ENCODE measurements at places on chromosomes 6 and 20.

GRCh38 chr20:31770243-31770642, 31.2 kb downstream of the TPX2 start:
- DNase-seq = no peak

DNA sequence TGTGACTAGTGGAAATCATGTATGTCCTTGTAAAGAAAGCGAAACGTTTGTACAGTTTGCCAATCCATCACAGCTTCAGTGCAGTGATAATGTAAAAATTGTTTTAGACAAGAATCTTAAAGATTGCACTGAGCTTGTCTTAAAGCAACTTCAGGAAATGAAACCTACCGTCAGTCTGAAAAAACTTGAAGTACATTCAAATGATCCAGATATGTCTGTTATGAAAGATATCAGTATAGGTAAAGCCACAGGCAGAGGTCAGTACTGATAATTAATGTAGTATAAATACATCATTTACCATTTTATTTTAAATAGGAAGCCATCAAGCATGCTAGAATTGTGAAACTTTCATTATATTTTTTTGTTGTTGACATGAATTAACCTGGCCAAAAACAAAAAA, 60.9 kb upstream of the SMIM8 start:
- DNase-seq = no peak

DNA sequence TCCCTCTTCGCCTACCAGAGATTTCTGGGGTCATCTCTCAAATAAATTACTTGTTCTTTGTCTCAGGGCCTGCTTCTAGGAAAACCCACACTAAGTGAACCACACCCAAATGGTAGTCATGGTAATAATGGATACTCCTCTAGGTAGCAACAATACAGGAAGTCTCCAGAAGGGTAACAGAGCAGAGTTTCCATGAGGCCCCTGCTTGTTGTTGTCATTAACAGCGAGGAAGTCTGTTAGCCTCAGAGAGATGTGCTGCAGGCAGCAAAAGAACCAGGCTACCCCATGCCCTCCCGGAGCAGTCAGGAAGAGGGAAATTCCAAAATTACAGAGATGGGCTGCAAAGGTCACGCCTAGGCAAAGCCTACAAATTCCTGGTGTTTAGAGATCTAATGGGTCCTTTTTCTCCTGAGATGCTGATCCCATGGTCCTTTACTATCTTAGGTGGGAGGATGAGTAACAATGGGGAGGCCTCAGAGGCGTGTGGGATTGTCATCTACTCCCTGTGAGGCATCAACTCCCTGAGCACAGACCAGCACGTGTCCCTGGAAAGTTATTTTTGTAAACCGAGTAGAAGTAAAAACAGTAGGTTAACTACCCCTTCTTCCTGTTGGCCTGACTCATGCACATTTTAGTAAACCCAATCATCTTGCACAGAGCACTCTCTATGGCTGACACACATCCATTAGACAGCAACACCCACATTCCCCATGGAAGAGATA, 10.1 kb downstream of the ISM1 start:
- DNase-seq = no peak

GRCh38 chr6:131840936-131841583, 33.2 kb downstream of the ENPP1 start:
- no peak for DNase-seq

- no peak for DNase-seq
Observed at GRCh38 chr6:127188744-127189143, 70.3 kb downstream of the RSPO3 start.

DNA sequence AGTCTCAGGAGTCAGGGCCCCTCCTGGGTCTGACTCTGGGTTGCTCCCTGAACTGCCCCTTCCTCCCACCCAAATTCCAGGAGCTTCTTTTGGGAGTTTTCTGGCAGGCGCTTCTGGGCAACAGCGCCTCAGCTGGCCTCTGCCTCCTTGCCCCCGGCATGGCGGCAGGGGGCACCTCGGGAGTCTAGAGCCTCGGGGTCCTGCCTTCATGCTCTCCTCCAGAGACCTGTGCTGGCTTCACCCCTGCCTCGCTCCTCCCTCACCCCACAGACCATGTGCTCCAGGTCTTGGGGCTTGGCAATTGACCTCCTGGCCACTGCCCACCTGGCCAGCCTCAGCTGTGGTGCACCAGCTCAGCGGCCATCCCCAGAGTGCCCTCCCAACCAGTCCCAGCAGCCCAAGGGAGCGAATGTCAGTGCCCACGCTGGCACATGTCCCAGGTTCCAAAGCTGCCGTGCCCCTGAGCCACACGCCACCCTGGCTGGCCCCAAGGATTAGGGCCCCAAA, 43.4 kb downstream of the SRC start:
- DNase-seq = no peak

GRCh38 chr6:36797055-36797454, 42.2 kb downstream of the CPNE5 start:
- no peak for DNase-seq

- DNase-seq = no peak
Observed at GRCh38 chr20:46743088-46743487, 33.6 kb downstream of the SLC2A10 start.

GRCh38 chr20:50129662-50130355, 16.9 kb upstream of the UBE2V1 start:
- no peak for DNase-seq

All from GM10248 (cell line).